CD4-positive, alpha-beta T cell treated with Interleukin-17A for 4 hours (primary cell): ENCODE measurements at places on chromosomes 7 and 10.

DNA sequence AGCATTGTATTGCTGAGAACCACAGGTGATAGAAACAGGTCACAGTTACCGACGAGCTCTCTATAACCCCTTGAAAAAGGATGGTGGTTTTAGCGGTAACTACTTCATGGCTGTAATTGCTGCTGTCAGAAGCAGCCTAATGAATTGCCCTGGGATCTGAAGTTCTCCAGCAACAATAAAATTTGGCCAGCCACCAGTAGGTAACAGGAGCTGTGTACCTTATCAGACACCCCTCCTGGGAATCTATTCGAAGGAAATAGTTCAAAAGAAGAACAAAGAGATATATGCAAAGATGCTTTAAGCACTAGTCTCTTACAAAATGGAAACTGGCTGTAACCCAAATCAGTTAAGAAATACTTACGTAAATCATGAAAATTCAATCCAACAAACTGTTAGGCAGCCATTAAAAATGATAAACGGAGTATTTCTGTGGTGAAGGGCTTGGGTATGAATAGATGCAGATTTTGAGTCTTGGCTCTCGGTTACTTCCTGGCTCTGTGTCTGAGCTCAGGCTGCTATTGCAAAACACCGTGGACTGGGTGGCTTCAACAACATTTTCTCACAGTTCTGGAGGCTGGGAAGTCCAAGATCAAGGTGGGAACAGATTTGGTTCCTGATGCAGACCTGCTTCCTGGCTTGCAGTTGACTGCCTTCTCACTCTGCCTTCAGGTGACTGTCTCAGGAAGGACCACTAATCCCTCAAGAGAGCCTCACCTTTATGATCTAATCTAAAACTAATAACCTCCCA is 1.6 kb downstream of the MSRB2 start:
- DNase-seq, result peak; percentile 12

DNA sequence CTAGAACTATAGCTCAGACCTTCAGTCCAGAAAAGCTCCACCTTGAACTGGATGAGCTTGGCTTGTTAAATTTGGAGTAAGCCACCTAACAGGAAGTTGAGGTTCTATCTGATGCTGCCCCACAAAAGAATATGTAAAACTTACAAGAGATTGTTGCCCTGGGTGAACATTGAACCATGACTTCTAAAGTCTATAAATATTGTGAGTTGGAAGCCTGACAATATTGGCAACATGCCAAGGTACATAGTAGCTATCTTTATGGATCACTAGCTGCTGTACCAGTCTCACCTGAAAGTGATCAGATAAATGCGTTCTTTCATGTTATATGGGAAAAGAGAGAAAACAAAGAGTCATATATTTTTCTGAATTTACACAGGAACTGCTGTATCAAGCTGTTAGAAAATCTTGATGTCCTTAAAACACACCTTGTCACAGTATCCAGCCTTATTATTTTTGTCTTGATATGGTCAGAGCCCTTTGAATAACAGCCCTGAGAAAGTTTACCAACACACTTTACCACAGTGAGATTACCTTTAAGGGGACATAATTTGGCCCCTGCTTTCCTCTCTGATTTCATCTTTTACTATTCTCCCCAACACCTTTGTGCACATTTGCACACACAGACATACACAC is 92.0 kb downstream of the LSMEM1 start:
- no peak for DNase-seq

- DNase-seq, result no peak
These were observed 124.2 kb downstream of the FAM53B start for GRCh38 chr10:124619802-124620490.

DNA sequence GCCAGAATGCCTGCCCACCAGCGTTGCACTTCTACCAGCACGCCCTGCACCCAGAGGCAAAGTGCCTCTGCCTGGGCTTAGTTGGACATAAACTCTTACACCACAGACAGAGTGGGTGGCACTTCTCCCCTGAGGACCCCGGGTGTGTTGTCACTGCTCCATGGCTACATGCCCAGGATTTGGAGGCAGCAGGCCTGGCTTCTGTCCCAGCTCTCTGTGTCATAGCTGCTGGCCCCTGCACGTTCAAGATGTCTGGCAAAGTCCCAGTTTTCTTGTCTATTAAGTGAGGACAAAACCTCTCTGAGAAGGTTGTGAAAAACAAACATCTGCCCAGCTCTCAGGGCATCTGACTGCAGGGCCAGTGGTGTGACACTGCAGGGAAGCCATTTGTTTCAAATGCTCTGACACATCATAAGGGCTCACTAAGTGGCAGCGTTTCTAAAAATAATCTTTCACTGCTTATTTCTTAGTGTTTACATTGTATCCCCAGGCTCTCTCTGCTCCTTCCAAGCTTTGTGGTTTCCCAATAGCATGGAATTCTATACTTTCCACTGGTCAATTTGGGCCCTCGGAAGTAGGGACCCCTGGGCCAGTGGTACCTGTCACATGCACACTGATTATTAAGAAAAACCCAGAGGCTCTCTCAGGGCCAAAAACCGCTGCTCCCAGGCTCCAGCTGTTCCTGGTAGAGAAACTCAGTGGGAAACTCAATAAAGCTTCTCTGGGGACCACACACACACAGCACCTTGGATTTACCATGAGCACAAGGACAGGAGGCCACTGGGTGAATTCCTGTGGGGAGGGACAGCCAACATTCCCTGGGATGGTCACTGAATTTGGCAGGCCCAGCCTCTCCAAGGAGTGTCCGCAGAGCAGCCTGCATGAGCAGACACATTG is 86.2 kb upstream of the ANLN start:
- no peak for DNase-seq

- DNase-seq, result no peak
These were observed 30.3 kb downstream of the PITRM1 start for GRCh38 chr10:3142146-3142875.

- no peak for DNase-seq
These were observed 749.0 kb downstream of the SUGCT start for GRCh38 chr7:40883826-40884225.

DNA sequence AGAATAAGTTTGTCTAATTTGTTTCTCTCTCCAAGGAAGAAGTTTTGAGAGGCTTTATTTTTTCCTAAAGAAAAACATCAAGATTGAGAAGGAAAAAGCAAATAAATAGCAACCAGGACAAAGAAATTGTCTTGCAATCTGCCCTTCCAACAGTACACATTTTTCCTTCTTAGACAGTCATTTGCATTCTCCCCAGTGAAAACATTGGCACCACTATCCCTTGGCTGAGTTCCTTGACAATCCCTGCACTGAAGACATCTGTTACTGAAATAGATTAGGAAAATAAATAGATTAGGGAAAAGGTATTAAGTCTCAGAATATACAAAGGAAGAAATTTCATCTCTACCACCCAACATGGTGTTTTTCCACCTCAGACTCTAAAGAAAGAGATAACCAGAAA is 12.2 kb upstream of the TMEM243 start:
- DNase-seq, result no peak

GRCh38 chr10:79585870-79586527 is 24.7 kb upstream of the SFTPA1 start:
- no peak for DNase-seq

- peak; percentile 59 for DNase-seq
These were observed 975 bp downstream of the GLCCI1 start for GRCh38 chr7:7969306-7970236.

- DNase-seq, result peak; percentile 48
These were observed 27.6 kb downstream of the AMZ1 start for GRCh38 chr7:2715341-2716231.

- no peak for DNase-seq
These were observed 126.1 kb downstream of the AOAH start for GRCh38 chr7:36598054-36598674.

DNA sequence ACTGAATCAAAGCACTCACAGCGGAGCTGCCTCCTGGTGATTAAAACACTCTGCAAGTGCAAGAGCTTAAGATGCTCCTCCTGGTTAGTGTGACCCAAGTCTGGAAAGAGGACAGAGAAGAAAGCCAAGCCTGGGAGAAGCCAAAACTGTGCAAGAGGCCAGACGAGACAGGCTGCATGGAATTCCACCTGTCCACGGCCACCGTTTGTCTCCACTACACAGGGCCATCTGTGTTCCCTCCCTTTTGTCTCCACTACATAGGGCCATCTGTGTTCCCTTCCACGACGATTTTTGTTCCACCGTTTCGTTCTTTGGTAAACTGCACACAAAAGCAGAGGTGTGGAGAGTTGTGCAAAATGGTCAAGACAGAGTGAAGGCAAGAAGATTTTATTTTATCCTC is 233.0 kb downstream of the DIP2C start:
- no peak for DNase-seq
